Fibroblast of skin of back (primary cell): ENCODE measurements at places on chromosomes 4 and X.

GRCh38 chr4:158968961-158969360 is 133.9 kb upstream of the RAPGEF2 start:
- no peak for DNase-seq

DNA sequence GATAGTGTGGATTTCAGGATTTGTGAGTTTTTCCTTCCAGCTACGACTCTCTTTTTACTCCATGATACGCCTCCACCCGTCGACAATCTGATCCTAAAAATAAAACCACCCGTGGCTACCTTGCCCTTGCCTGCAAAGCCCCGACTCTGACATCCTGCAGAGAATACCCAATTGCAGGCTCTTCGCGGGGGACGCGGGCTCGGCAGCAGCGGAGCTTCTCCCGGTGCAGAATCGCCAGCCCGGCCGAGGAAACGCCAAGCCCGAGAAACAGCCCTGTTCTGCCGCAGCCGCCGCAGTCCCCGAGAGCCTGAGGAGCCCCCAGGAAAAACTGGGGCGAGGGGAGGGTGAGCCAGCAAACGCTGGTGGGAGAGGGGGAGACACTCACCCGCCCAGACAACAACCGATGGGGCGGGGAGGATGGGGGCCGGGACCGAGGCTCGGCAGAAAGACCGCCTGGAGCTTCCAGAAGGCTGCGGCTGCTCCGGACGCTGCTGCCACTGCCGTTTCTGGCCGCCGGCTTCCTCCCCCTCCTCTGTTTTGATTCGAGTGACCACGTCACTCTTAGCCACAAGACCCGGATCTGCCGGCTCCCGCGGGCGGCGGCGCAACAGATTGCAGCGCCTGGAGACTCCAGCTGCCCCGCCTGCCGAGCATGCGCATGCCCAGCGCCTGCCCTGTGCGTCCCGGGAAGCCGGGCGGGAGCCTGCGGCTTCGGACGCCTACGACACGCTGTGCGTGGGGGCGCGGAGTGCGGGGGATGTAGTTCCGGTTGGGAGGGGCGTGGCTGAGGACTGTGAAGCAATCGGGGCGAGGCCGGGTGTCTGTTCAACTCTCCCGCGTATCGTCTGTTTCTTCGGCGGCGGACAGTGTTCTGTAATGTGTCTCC is at the start of gene SMIM14:
Gene SMIM14, minus strand, starts transcription at position 512 of the 886 bp plus-strand sequence. CDS start 33,720 bp downstream, outside the sequence.
- DNase-seq, result peak; percentile 99

DNA sequence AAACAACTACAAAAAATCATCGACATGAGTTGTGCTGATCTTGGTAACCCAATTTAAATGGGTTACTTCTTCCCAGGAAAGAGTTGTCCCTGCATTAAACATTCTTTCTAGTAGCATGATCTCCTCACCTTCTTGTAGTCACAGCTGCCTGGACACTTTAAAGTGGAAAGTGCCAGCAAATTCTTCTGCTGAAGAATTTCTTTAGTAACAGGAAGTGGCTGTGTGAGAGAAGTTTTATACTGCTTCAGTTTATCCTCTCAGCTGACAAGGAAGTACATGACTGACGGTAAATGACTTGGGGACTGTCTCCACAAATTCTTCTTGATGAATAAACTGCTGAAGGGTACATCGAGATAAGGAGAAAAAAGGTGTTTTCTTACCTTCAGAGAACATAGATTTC is 18.2 kb upstream of the TNIP3 start:
- peak; percentile 33 for DNase-seq

- no peak for DNase-seq
Measured at GRCh38 chrX:131397891-131398290, 108.8 kb upstream of the IGSF1 start.

- no peak for DNase-seq
Measured at GRCh38 chrX:15269120-15269519, 763 bp downstream of the ASB9 start.

DNA sequence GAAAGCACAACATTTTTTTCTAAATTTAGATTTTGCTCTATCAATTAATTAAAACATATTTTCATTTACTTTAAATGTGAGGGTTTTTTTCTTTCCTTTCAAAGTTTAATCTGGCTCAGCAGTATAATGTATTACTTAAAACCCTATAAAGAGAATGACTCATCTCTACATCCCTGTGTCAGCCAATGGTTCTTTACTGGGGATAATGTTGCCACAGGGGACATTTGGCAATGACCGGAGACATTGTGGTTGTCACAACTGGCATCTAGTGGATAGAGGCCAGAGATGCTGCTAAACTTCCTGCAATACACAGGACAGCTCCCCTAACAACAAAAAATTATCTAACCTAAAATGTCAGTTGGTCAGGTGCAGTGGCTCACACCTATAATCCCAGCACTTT is 53.8 kb downstream of the SYNPO2 start:
- peak; percentile 66 for DNase-seq

GRCh38 chr4:110480031-110480549 is 4.1 kb downstream of the ENPEP start:
- peak; percentile 99 for DNase-seq

DNA sequence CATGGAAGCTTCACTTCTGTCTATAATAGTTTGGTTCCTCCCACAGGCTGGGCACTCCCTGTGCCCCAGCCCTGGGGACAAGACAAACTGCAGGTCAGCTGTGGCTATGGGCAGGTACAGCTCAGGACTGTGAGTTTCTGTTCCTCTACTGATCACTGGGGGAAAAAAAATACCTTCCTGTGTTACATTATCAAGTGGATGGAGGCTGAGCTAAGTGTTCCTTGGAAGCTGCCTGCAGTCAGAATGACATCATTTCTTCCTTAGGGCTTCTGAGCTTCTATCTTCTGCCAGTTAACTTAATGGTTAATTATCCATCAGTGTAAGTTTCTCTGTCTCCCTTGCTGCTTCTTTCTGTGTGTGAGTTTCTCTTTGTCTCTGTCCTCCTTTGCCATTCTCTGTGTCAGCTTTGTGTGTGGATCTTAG is 4.6 kb downstream of the RAB33A start:
- no peak for DNase-seq

- peak; percentile 85 for DNase-seq
Measured at GRCh38 chr4:21769404-21770147, 179.0 kb downstream of the KCNIP4 start.

GRCh38 chr4:182010876-182011275 is 232.3 kb upstream of the TENM3 start:
- peak; percentile 27 for DNase-seq

GRCh38 chr4:14445882-14446281 is 556.4 kb upstream of the CPEB2 start:
- no peak for DNase-seq

DNA sequence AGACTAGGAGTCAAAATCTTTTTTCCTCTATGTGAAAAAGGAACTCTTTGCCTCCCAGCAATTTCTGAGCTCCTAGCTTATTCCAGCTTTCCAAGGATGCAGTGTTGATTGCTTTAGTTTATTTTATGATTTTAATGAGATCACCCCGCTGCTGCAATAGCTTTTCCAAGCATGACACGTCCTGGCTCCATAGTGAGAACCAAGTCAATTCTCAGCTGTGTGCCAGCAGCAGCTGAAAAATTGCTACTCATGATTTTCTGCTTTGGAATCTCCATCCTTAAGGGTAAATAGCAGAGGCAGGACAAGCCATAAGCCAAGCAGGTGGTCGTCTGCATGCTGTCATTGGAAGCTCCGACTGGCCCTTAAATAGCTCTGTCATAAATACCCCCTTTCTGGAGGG is 64.5 kb downstream of the FTHL17 start:
- no peak for DNase-seq

GRCh38 chr4:76952071-76952470 is 2.5 kb downstream of the SEPTIN11 start:
- DNase-seq, result no peak

- DNase-seq, result peak; percentile 23
Measured at GRCh38 chr4:83490876-83491450, 6.1 kb upstream of the ABRAXAS1 start.

- no peak for DNase-seq
Measured at GRCh38 chr4:120916937-120917336, 5.6 kb downstream of the PRDM5 start.

DNA sequence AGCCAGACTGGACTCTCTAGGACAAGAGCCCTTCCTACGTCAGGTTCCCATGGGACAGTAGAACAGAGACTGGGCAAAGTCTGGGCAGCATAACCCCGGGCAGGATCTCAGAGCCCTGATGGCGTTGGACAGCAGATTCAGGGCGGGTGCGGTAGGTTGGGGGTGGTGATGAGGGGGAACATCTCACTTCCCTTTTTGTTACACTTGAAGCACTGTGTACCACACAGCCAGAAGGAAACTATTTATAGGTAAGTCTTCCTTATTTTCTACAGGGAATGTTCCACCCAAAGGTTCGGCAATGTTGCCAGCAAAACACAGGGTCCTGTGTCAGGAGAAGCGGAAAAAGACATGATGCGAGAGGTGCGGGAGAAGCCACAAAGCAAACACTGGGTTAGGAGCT is 54.3 kb downstream of the TSC22D3 start:
- no peak for DNase-seq

DNA sequence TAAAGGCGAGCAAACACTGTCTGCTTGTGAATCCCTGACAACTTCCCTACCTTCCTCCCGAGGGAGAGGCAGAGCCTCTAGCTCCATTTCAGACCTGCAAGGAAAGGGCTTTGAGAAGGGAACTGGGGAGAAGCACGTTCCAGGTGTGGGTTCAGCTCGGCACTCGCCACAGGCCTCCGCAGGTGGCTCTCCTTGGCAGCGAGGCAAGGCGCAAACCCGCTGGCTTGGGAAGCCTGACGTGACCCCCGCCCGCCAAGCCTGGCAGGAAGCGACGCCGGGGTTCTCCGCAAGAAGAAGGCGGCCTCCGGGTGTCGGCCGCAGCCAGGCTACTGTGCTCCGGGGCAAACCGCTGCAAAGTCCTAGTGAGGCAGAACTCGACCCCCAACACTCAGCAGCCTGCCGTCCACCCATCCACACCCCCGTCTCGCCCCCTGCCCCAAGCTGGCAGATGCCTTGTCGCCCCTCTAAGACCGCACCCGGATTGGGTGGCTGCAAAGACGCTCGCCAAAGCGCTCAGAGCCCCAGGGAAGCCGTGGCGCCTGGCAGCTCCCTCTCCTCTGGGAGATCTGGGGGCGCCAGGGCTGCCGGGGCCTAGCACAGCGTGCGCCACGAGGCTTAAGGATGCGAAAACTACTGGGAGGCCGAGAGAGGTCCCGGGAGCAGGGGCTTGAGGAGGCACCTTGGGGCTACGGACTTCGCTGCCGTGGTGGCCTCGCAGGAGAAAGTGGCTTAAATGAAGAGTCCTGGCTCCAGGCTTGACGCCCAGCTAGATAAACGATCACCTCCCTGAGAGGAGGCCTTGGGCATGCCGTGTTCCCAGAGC is 21.8 kb downstream of the NKX3-2 start:
- DNase-seq, result no peak

- peak; percentile 2 for DNase-seq
Measured at GRCh38 chr4:112213091-112213490, 18.5 kb upstream of the AP1AR start.

DNA sequence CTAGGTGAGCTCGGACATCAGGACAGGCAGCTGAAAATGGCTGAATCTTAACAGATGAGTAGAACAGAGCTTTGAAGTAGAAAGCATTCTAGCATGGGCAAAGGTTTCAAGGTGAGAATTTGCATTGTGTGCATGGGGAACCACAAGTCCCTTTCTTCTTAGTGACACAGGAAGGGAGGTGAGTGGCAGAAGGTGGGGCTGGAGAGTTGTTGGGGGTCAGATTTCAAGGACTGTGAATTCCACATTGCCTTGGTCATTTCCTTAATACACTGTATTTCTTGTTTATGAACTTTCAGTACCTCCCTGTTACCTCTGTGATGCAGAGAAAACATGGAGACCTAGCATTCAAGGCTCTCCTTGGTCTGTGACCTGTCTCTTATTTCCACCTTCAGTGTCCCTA is 4.1 kb downstream of the APEX2 start:
- no peak for DNase-seq

GRCh38 chrX:41475191-41475590 is 28.0 kb downstream of the NYX start:
- DNase-seq, result no peak

- peak; percentile 61 for DNase-seq
Measured at GRCh38 chr4:1041147-1041935, 29.9 kb downstream of the FGFRL1 start.

- no peak for DNase-seq
Measured at GRCh38 chrX:71619193-71619592, 882 bp upstream of the CXCR3 start.

- no peak for DNase-seq
Measured at GRCh38 chr4:130760246-130760645, 1664.3 kb downstream of the C4orf33 start.

GRCh38 chr4:38958453-38959190 is 73.6 kb downstream of the TMEM156 start:
- no peak for DNase-seq

DNA sequence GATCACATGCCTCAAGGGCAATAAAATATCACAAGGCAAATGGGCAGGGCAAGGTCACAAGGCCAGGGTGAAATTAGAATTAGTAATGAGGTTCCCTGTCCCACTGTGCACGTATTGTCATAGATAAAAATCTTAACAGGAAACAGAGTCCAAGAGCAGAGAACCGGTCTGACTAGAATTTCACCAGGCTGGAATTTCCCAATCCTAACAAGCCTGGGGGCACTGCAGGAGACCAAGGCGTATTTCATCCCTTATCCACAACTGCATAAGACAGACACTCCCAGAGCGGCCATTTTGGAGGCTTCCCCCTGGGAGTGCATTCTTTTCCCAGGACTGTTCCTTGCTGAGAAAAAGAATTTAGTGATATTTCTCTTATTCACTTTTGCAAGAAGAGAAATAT is 25.9 kb upstream of the PRDM5 start:
- DNase-seq, result no peak

GRCh38 chr4:56158483-56158882 is 209.7 kb downstream of the CEP135 start:
- DNase-seq, result no peak

- DNase-seq, result no peak
Measured at GRCh38 chr4:28226962-28227361, 1366.3 kb downstream of the STIM2 start.

DNA sequence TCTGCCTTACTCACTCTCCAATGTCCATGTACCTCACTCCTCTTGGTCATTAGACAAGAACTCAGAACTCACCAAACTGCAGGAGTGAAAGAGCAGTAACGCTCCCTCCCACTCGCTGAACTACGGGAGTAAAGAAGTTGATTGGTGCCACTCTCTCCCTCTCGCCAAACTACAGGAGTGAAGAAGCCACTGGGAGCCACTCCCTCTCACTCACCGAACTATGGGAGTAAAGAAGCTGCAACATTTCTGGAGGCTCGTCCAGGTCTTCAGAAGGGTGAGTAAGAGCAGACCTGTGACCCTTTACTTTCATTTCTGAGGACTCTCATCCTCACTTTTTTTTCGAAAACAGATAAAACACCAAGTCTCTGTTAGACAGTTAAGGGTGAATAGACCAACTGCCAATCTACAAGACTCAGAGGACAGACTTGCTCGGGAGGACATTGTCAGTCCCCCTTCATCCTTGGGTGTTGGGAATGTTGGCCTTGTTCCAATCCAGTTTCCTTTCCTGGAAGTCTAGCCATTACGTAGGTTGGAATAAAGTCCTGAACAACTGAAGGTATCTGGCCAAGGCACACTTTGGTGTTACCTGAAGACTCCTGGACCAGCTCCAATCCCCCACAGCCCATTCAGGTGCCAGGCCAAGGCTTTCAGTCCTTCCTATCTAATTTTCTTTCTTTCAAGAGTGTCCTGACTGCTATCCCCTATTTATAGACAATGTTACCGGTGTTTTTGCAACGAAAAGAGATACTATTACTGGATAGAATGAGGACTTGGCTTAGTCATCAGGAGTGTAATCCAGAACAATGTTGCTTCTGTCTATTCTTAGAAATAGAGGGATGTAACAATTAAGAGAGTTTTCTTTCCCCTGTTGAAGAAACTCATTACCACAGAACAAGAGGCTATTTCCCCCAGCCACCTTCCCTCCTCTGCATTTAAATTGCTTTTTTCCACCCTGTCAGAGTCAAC is 11.0 kb upstream of the COL25A1 start:
- DNase-seq, result peak; percentile 8
